ENCODE measurements at places on chromosomes 12 and 14. TPM values are rescaled to one million over a fixed set of nuclear protein-coding genes. Genes with fewer than 3 reads are reported as not detected.
A peak's percentile ranks its signal among the peaks of the same experiment; 100 is the strongest.

DNA sequence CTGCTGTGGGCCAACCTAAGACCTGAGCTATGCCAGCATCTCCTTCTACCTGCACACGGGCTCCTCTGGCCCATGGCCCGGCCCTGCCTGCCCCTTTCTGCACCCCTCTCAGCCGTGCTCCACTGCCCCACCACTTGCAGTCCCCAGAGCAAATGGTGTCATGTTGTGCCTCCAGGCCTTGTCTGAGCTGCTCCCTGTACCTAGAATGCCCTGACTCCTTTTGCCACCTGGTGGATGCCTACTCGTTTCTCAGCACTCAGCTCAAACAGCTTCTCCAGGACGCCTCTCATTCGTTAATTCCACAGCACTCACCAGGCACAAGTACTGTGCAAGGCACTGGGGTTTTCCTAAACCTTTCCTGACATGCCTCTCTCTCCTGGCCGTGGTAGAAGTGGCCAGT lies 63.2 kb upstream of the PNMA1 start:
- no peak for DNase-seq
- H3K27me3 ChIP-seq, result no peaks in the 10 kb centered on the region
- H3K27ac ChIP-seq, result no peak overlapping the region
- H3K4me1 ChIP-seq, result peaks cover 8% of the 10 kb centered on the region
- no peaks in the 10 kb centered on the region for H3K36me3 ChIP-seq

DNA sequence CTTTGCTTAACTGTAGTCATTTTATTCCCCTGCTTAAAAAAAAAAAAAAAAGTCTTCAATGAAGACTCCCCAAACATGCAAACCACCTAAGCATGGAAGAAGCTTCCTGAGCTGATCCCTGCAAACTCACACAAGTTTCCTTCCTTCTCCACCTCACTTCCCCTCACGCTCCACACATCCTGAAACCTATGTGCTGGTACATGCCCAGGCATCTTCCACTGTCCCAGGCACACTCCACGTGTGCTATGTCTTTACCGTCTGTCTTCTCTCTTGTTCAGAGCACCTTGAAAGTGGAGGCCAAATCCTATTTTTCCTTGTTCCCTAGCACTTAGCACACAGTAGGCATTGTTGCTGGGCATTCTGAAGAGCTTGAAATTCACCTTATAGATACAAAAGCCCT lies 13.4 kb downstream of the LRIG3 start:
- no peak for DNase-seq
- no peak overlapping the region for H3K27ac ChIP-seq
- peaks cover 9% of the 10 kb centered on the region for H3K36me3 ChIP-seq

DNA sequence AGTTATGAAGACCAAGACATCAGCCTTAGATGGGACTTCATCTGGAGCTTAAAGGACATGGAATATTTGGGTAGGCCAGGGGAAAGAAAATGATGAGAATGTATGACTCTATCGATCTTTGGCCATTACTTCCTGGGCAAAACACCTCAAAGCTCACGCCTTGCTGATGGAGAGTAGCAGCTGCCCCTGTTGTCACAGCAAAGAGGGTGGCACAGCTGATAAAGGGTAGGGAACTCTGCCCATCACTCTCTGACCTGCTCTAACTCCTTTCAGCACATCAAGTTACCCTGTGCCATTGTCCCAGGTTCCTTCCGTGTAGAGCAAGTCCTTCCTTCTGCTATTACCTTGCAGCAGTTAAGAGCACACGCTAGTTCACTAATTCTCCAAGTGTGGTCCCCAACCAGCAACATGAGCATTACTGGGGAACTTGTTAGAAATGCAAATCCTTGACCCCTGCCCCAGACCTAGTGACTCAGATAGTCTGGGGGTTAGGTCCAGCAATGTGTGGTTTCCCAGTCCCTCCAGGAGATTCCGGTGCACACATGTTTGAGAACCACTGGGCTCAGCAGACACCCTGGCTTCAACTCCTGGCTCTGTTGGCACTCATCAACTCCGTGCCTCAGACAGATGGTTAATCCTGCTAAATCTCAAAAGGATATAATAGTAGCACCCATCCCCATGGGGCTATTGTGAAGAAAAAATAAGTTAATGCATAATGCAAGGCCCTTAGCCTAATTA lies 93.7 kb upstream of the EEA1 start:
- no peaks in the 10 kb centered on the region for H3K4me1 ChIP-seq
- H3K4me3 ChIP-seq, result no peak overlapping the region
- DNase-seq, result peak; percentile 42
- H3K27me3 ChIP-seq, result no peaks in the 10 kb centered on the region
- H3K36me3 ChIP-seq, result no peaks in the 10 kb centered on the region

GRCh38 chr12:43009846-43010240 lies 420.3 kb upstream of the PRICKLE1 start:
- H3K4me1 ChIP-seq, result no peaks in the 10 kb centered on the region
- H3K4me3 ChIP-seq, result no peak overlapping the region
- H3K36me3 ChIP-seq, result no peaks in the 10 kb centered on the region
- H3K27me3 ChIP-seq, result no peaks in the 10 kb centered on the region
- no peak overlapping the region for H3K27ac ChIP-seq

DNA sequence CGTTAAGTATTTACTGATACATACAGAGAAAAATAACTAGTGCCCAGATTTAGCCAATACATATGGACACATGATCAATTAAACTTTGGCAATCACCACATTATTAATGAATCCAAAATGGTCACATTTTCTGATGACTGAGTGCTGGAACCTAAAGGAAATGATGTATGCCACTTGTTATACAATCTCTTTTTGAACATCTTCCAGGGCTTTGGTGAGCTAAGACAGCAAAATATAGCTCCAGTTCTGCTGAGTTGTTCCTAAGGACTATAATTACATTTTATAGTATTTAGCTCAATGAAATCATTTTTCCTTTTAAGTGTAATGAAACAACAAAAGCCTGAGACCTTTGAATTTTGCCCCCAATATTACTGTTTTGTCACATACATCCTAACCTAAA lies 329.1 kb upstream of the ATP2B1 start:
- H3K4me1 ChIP-seq, result peaks cover 2% of the 10 kb centered on the region
- H3K27me3 ChIP-seq, result no peaks in the 10 kb centered on the region
- DNase-seq, result peak; percentile 45
- H3K36me3 ChIP-seq, result no peaks in the 10 kb centered on the region

DNA sequence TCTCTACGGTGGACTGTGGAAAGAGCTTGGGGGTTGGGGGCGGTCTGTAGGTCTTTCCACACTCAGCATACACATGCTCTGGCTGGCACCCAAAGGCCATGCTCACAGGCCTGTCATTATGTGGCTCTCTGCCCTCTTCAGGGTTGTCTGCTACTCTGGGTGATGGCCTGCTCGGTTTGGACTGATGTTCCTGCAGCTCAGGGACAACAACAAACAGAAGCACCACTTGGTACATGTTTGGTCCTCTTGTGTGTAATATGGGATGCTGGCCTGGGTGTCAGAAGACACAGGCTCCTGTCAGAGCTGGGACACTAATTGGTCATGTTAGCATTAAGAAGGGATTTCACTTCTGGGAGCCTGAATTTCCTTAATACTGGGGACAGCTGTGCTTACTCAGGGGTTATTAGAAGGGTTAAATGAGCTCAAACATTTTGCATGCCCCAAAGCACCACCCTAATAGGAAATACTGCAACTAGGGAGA lies 32.7 kb upstream of the SELPLG start:
- DNase-seq, result peak; percentile 74
- H3K4me3 ChIP-seq, result no peak overlapping the region
- peaks cover 30% of the 10 kb centered on the region for H3K4me1 ChIP-seq
- peak overlapping the region; percentile 79 for H3K27ac ChIP-seq
- peaks cover 3% of the 10 kb centered on the region for H3K36me3 ChIP-seq
- no peaks in the 10 kb centered on the region for H3K27me3 ChIP-seq

- no peak overlapping the region for H3K27ac ChIP-seq
- H3K4me1 ChIP-seq, result no peaks in the 10 kb centered on the region
- H3K4me3 ChIP-seq, result no peak overlapping the region
- no peaks in the 10 kb centered on the region for H3K27me3 ChIP-seq
- DNase-seq, result no peak
- no peaks in the 10 kb centered on the region for H3K36me3 ChIP-seq
Observed at GRCh38 chr14:68122651-68123050, 303.1 kb downstream of the RAD51B start.

GRCh38 chr12:32478858-32479725 lies 79.7 kb downstream of the FGD4 start:
- DNase-seq, result no peak
- H3K27ac ChIP-seq, result no peak overlapping the region
- H3K27me3 ChIP-seq, result no peaks in the 10 kb centered on the region
- no peak overlapping the region for H3K4me3 ChIP-seq

DNA sequence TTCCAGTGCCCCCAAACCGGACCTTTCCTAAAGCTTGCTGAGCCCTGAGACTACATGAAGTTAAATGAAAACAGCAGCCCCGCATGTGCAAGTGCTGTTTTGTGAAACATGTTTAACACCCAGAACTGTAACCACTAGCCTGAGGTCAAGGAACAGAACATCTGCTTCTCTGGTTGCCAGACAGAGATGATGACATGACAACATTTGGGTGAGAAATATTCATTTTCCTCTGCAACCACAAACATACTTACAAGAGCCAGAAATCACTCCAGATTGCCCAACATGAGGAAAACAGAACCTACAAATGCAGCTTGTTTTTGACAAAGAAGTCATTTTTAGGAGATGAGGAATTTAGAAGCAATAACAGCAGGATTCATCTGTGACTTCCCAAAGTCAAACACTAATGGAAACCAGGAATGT lies 110.4 kb downstream of the BCAT1 start:
- peaks cover 5% of the 10 kb centered on the region for H3K36me3 ChIP-seq
- no peak overlapping the region for H3K27ac ChIP-seq
- peaks cover 12% of the 10 kb centered on the region for H3K4me1 ChIP-seq
- H3K4me3 ChIP-seq, result no peak overlapping the region
- DNase-seq, result peak; percentile 98

DNA sequence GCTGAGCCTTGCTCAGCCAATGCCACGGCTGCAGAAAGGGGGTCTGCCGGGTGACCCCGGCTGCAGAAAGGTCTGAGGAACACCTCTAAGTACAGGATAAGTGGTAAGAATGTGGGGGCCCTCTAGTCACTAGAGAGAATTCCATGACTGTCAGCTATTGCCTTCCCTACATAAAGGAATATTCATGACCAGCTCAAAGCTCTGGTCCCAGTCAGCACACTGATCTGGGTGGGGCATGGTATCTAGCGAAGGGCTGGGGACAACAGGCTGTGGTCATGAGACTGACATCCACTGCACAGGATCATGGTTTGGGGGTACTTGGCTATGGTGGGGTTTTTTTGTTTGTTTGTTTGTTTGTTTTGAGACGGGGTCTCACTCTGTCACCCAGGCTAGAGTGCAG lies 42.1 kb downstream of the DCAF4 start:
- no peaks in the 10 kb centered on the region for H3K27me3 ChIP-seq
- peaks cover 10% of the 10 kb centered on the region for H3K36me3 ChIP-seq
- no peak overlapping the region for H3K4me3 ChIP-seq
- H3K27ac ChIP-seq, result no peak overlapping the region
- DNase-seq, result no peak

GRCh38 chr12:65955452-65955851 lies 131.2 kb downstream of the HMGA2 start:
- no peaks in the 10 kb centered on the region for H3K36me3 ChIP-seq
- H3K4me1 ChIP-seq, result peaks cover 23% of the 10 kb centered on the region
- H3K4me3 ChIP-seq, result no peak overlapping the region
- DNase-seq, result no peak

GRCh38 chr12:72273851-72274351 lies 1.7 kb downstream of the TRHDE start:
- H3K36me3 ChIP-seq, result no peaks in the 10 kb centered on the region
- peak; percentile 28 for DNase-seq
- no peaks in the 10 kb centered on the region for H3K4me1 ChIP-seq
- peaks cover 6% of the 10 kb centered on the region for H3K27me3 ChIP-seq

DNA sequence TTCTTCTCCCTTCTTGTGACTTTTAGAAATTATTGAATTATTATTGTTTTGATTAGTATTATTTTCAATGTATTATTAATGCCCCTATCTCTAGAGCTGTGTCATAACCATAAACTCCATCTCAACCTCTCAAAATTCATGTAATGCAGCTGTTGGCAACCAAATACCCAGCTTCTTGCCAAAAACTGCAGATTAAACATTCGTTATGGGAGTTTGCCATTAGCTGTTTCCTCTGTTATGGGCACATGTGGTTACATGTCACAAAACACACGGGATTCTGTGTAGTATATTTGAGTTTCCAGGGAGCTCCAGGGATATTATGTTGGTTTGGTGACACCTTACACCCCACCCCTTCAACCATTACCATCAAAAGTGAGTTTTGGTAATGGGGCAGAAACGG lies 2.8 kb upstream of the ALX1 start:
- H3K27ac ChIP-seq, result no peak overlapping the region
- H3K36me3 ChIP-seq, result no peaks in the 10 kb centered on the region
- no peak overlapping the region for H3K4me3 ChIP-seq
- DNase-seq, result no peak

DNA sequence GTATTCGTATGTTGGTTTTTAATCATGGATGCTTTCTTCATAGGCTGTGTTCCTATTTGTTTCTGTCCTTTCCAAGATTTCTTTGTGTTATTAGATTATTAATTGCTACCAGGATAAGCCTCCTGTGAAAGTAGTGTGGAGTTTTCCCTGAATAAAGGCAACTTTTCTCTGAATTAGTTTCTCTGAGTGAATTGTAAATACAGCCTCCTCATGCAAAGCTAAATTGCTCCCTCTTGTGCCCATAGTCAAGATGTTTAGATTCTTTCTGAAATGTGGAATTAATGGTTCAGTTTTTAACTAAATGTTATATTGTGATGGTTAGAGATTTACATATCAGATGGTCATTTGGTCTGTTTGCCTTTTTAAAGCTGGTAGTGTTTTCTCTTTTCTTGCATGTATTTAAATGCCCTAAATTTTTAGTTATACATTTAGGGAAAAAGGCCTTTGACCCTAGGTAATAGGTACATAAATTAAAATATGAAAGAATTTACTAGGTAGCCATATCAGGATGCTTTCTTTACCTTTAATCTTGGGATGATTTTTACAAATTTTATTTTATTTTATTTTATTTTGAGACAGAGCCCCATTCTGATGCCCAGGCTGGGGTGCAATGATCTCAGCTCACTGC lies 8.9 kb downstream of the APAF1 start:
- no peaks in the 10 kb centered on the region for H3K27me3 ChIP-seq
- H3K36me3 ChIP-seq, result peaks cover 9% of the 10 kb centered on the region
- H3K4me3 ChIP-seq, result no peak overlapping the region
- no peaks in the 10 kb centered on the region for H3K4me1 ChIP-seq
- no peak overlapping the region for H3K27ac ChIP-seq

- H3K4me3 ChIP-seq, result no peak overlapping the region
- no peaks in the 10 kb centered on the region for H3K4me1 ChIP-seq
- H3K36me3 ChIP-seq, result no peaks in the 10 kb centered on the region
Observed at GRCh38 chr12:130434560-130434959, 96.9 kb downstream of the PIWIL1 start.

The CCDC197 gene
- not detected for total RNA-seq

The PLD4 gene
- total RNA-seq, result 0.17 TPM

The FSCB gene
- total RNA-seq, result not detected

The NOXRED1 gene
- 0.26 TPM for total RNA-seq

The NIN gene
- total RNA-seq, result 37.5 TPM

The IFT43 gene
- 35.2 TPM for total RNA-seq

The FAM222A gene
- total RNA-seq, result under 0.01 TPM
